Renal cortical epithelial cell (primary cell): ENCODE measurements at places on chromosomes 1 and 21. TPM values are rescaled to one million over a fixed set of nuclear protein-coding genes. Genes with fewer than 3 reads are reported as not detected.

Gene PTGFR
- total RNA-seq = 4.9 and 35.2 TPM in 2 replicates

GRCh38 chr1:83075107-83075506 is 923.8 kb downstream of the TTLL7 start:
- no peak for DNase-seq

DNA sequence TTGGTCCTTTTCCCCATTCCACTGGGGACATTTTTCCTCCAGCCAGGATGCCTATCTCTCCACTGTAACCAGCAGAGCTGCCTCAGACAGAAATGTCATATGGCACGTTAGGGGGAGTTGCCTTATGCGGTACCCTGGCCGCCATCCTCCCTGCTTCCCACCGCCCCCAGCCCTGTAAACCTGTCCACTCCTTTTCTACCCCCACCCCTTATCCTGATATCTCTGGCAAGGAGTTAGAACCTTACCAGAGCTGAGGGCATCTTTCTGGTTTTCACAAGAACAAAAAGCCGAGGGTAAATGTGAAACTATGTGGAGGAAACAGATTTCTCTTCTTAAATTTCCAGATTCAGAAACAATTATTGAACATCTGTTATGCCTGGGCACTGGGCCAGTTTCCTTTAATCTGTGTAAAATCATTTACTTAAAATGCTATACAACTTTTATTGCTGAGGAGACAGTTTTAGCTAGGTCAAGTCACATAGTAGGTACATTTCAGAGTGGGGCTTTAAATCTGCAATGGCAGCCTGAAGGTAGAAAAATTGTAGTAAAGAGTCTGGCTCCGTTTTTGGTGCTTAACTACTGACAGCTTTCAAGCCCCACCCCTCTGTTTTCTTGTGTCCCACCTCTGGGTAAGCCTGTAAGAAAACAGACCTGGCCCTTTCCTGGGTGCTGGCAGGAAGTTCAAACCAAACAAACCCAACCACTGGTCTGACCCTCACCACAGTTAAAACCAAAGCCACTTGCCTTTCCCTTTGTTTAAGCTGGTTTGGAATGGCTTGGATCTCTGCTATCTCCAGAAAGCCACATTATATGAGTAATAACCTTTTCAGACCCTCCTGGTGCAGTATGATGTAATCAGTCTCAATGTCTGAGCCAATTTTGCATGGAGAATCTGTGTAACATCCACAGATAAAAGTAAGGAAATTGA is 319.0 kb downstream of the HHAT start:
- DNase-seq = peak; percentile 76

DNA sequence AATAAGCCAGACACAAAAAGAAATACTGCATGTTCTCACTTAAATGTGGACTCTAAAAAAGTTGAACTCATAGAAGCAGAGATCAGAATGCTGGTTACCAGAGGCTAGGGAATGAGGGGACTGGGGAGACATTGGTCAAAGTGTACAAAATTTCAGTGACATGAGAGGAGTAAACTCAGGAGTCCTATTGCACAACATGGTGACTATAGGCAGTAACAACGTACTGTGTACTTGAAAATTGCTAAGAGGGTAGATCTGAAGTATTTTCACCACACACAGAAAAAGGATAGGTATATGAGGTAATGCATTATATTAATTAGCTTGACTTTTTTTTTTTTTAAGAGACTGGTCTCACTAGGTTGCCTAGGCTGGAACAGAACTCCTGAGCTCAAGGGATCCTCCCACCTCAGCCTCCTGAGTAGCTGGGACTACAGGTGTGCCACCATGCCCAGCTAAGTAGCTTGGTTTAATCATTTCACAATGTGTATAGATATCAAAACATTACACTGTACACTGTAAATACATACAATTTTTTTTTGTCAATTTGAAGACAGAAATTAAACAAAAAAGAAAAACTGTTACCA is 7.4 kb downstream of the ZNF496 start:
- no peak for DNase-seq

GRCh38 chr1:150981805-150982712 is at the start of gene ANXA9:
TSS of gene ANXA9 (plus strand) at chr1:150982292. CDS start at chr1:150983106, 814 bp downstream.
- DNase-seq = peak; percentile 58
